ENCODE measurements at places on chromosomes 3 and 15.

GRCh38 chr3:72368331-72368975 is 479.8 kb downstream of the SHQ1 start:
- no peak for DNase-seq

GRCh38 chr3:171336406-171336805 is 123.8 kb downstream of the TNIK start:
- no peak for DNase-seq

- no peak for DNase-seq
Measured at GRCh38 chr3:69091389-69092029, 6.8 kb downstream of the ARL6IP5 start.

GRCh38 chr3:138567403-138567802 is 26.7 kb downstream of the CEP70 start:
- DNase-seq: no peak

GRCh38 chr3:38730281-38730680 is 80.8 kb upstream of the SCN5A start:
- no peak for DNase-seq

DNA sequence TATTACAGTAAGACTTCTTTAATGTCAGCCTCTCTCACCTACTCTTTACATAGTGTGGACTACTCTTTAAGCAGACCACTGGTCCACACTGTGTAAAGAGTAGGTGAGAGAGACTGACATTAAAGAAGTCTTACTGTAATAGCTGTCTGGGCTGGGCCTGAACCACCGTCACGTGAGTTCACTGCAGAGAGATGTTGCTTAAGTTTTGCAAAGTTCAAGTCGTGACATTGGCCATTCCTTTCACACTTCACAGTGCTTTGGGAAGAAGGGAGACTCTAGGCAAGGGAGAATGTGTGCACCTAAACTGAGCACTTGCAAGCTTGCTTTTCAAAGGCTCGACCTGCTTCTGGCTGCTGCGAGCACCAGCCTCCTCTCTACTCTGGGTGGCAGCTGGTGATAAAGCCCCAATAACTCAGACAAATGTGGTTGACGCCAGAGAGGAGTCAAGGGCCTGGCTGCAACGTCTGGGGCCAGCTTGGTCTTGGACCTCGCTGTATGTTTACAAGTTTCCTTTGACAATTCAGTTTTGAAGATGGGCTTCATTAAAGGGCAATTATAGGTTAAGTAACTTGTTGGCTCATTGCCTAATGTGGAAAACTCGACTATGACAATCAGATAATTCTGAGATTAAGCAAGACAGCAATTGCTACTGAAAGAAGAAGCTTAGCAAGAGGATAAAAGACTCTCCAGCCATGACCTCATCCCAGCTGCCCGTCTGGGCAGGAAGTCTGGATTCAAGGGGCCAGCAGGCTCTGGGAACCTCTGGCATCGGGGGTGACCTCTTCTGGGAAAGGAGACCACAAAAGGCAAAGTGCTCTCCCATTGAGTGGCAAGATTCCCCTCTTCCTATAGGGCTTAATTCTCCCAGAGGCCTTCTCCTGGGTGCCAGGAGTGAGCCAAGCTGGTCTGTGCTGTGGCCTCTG is 242.1 kb upstream of the TLE3 start:
- DNase-seq: no peak

All from activated CD4-positive, alpha-beta T cell treated with anti-CD3 and anti-CD28 coated beads, Interleukin-2, amount 50 U/mL, for 1 hour (primary cell).